ENCODE measurements at places on chromosomes 2 and 18.
A peak's percentile ranks its signal among the peaks of the same experiment; 100 is the strongest.

- DNase-seq = no peak
Measured at GRCh38 chr2:172629586-172629985, 73.7 kb downstream of the PDK1 start.

GRCh38 chr2:219087361-219087760 is 26.6 kb upstream of the IHH start:
- DNase-seq = no peak

GRCh38 chr18:53689886-53690285 is 534.6 kb downstream of the MBD2 start:
- no peak for DNase-seq

- DNase-seq = no peak
Measured at GRCh38 chr18:10261344-10262276, 192.8 kb upstream of the APCDD1 start.

GRCh38 chr2:54872780-54873179 is 149.3 kb downstream of the EML6 start:
- DNase-seq = no peak

DNA sequence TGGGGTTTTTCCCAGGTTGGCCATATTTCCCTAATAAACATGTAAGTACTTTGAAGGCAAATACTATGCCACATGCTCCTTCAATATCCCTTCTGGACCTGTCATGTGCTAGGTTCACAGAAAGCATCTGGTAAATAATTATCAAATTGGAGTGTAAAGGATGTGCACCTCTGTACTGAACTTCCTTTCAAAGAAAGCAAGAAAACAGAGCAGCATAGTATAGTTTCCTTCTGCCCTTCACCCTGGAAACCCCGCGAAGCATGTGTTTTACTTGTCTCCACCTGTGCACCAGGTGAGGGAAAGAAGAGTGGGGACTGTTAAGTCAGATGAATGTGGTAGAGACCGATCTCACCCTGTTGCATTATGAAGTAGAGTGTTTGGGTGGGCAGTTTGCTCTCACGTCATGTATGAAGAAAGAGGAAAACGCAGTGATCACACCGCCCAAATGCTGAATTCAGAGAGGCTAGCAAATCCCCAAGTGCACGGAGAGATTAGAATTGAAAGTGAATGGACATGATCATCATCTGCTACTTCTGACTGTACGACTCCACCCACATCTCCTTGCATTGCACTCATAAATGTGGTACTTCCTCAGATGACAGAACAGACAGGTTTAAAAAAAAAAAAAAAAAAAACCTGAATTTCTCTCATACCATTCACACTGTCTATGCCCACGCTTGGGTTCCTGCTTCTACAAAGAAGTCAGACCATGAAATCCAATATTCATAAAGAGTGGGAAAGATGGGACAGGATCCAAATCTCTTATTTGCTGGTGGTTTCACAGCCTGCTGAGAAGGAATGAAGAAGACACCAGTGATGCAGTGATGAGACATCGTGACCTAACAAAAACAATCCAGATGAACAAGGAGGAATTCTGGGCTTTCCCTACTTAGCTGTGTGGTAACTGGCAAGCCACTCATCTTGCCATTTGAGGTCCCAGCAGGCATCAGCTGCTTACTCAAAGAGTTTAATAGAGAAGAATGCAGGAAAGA is 448.6 kb downstream of the BCL11A start:
- no peak for DNase-seq

DNA sequence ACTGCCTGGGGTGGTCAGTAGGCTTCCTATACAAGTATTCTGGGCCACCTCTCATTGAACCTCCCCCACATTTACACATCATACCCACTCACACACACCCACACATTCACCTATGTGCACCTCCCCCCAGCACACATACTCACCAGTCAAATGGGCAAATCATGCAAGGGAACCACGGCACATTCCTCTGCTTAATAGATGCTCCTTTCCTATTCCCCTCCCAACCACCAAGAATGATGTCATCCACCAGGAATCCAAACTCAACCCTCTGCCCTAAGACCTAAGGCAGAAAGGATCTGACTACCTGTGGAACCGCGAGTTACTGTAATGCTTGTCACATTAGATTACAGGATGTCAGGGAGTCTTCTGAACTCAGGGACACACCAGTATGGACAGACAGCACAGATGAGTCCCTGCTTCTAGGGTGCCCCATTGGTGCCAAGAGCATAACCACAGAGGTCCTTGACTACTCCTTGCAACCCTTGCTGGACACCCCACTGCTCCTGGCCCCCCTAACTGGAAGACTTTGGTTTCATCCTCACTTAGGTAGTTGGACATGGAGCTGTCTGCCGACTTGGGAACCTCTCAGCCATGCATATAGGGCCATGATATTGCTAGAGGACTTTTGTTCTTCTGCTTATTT is 21.5 kb upstream of the CAB39 start:
- no peak for DNase-seq

GRCh38 chr2:62774555-62775366 is 69.2 kb downstream of the EHBP1 start:
- peak; percentile 25 for DNase-seq

DNA sequence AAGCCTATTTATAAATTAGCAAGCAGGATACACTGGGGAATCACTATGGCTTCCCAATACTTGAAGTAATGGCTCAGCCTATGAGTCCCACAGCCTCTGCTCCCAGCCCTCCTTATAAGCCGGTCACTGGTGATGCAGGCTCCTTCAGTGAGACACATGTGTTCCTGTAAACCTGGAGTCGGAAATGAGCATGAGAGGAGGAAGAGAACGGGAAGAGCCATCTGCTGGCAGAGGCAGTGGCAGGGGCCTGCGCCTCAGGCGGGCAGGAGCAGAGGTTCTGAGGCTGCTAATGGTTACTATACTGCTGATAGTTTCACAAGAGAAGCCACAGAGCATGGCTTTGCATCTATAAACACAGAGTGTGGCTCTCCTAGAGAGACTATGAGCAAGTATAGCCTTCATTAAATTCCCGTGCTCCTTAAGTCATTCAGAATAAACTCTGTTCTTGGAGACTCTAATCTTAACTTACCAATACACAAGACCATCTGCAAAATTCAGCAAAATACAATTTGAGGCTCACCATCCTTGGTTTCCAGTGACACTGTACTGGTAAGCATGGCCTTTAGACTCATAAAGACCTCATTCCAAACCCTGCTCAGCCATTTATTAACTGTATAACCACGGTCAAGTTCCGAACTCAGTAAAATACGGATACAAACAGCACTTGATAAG is 63.3 kb downstream of the FBXO15 start:
- no peak for DNase-seq

DNA sequence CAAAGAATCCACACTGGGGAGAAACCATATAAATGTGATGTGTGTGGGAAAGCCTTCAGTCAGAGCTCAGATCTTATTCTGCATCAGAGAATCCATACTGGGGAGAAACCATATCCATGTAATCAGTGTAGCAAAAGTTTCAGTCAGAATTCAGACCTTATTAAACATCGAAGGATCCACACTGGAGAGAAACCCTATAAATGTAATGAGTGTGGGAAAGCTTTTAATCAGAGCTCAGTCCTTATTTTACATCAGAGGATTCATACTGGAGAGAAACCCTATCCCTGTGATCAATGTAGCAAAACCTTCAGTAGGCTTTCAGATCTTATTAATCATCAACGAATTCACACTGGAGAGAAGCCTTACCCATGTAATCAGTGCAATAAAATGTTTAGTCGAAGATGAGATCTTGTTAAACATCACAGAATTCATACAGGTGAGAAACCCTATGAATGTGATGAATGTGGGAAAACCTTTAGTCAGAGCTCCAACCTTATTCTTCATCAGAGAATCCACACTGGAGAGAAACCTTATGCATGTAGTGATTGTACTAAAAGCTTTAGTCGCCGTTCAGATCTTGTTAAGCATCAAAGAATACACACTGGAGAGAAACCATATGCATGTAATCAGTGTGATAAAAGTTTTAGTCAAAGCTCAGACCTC is 16.7 kb upstream of the ZSCAN30 start:
- no peak for DNase-seq

GRCh38 chr2:224453892-224454291 is 52.0 kb upstream of the FAM124B start:
- no peak for DNase-seq

DNA sequence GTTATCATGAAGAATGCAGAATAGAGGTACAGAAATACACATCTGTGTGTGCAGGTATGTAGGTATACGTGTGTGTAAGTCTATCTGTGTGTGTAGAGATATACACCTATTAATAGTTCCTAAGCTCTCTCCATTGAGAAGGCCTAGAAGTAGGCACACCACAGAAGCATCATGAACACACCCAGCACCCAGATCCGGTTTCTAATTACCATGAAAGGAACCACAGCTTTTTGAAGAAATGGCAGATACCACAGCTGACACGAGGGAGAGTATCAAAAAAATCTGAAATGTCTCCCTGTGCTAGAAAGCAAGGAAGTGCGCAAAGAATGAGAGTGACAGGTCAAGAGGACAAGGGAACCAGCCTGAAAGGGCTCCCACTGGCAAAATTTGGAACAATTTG is 27.7 kb upstream of the AP1S3 start:
- no peak for DNase-seq

DNA sequence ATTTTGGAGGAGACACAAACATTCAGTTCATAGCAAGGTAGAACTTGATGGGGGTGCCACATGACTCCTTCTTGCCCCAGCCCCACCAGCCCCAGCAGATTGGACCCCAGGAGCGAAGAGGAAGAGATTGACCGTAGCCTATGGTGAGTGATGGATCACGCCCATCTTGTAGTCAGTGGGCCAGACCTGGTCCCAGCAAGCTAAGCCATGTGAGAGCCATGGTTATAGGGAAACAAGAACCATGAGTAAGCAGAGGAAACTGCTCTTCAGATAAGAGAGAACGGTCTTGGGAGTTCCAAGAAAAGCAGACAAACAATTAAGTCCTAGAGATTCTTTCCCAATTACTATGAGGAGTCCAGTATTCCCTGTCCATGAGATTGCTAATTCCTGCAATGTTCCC is 4.6 kb upstream of the TCF4 start:
- peak; percentile 17 for DNase-seq

GRCh38 chr2:55879976-55880375 is 43.6 kb downstream of the EFEMP1 start:
- no peak for DNase-seq

- no peak for DNase-seq
Measured at GRCh38 chr2:240774856-240775255, 45.2 kb downstream of the KIF1A start.

- DNase-seq = no peak
Measured at GRCh38 chr2:136482966-136483365, 282.4 kb upstream of the THSD7B start.

- no peak for DNase-seq
Measured at GRCh38 chr2:204920776-204921175, 375.5 kb downstream of the PARD3B start.

- DNase-seq = no peak
Measured at GRCh38 chr2:69628325-69629021, 15.1 kb downstream of the AAK1 start.

- no peak for DNase-seq
Measured at GRCh38 chr2:195619590-195619989, 37.4 kb upstream of the SLC39A10 start.

DNA sequence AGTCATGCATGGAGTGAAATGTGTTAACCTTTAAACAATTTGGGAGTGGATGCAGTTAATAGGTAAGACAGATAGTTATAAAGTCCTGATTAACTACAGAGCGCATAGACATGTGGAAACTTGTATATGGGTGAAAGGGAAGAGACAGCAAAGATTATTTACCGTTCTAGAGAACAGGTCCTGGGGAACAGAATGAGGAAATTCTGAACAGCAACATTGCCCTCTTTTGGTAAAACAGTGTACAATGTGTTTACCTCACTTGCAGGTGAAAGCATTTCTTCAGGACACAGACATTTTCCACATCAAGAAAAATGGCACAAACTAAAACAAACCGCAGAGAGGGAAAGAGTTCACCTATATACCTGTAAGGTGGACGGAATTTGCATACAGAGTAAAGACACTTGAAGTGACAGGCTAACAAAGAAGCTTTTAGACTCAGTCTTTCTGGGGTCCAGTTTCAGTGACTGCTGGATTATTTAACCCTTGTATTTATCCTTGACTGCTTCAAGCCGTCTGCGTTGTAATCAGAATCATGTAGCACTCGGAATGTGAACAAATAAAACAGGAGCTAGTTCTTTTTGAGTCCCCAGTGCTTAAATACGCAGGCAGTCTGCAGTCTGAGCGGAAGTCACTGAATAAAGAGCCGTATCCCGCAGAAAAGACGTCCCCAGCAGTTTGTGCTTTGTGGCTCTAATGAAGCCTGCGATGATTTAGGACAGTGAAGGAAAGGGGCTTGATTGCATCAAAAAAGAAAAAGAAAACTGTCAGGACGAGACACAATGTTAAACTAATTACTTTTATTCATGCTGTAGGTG is 364.8 kb upstream of the GALNT5 start:
- peak; percentile 53 for DNase-seq

DNA sequence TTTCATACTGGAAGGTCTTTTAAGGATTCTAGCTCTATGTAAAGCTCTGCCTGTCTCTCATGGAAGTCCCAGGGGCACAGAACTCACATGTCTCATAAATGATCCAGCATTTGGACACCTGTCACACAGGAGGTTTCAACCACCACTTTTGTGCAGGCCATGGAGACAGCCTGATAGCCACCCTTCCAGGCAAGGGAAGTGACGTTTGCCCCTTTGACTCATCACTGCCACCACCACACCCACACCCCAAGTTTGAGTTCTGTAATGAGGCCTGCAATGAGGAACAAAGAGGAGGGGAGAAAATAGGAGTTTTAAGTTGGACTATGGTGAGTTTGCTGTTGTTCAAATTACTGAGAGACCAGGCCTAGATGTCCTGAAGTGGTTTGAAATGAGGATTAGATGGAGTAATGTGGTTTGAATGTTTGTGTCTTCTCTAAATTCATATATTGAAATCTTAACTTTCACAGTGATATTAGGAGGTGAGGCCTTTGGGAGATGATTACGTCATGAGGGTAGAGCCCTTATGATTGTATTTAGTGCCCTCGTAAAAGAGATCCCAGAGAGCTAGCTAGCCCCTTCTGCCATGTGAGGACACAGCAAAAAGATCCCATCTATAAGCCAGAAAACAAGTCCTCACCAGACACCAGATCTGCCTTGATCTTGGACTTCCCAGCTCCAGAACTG is 175.3 kb upstream of the EPHA4 start:
- no peak for DNase-seq

DNA sequence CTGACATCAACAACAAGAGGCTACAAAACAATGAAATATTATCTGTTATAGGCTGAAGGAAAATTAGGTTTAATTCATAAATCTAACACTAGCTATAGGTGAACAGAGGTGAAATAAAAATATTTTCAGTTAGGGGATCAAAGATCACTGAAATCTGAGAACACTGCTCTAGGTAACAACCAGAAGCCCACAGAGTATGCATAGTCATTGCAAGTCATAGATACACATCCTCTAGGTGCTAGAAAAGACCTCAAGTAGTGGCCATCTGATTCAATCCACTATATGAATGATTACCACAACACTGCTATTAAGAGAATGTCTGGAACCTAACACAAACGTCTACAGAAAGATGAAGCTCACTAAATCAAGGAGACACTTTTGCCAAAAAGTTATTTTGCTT is 264.6 kb upstream of the CYP26B1 start:
- DNase-seq = no peak

- no peak for DNase-seq
Measured at GRCh38 chr2:58428096-58429013, 187.2 kb upstream of the FANCL start.

- no peak for DNase-seq
Measured at GRCh38 chr2:9545502-9545901, 10.1 kb downstream of the ADAM17 start.

Measured in K562 (cell line).